ENCODE measurements at places on chromosomes 7 and 10. TPM values are rescaled to one million over a fixed set of nuclear protein-coding genes. Genes with fewer than 3 reads are reported as not detected.

DNA sequence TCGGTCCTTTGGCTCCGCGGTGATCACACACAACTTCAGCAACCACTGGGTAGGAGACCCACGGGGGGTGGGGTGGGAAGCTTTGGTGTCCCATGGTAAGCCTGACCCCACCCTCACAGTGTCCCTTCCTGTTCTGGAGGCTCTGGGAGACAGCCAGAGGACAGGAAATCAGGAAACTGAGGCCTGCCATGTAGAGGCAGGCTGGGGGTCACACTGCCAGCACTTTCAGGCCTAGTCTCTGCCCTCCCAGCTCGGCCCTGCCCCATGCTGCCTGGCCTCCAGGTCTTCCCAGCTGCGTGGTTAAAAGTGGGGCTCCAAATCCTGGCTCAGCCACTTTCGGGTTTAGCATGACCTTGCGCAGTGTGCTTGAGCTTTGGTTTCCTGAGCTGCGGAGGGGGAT lies 10.9 kb downstream of the AQP1 start:
- DNase-seq = no peak

DNA sequence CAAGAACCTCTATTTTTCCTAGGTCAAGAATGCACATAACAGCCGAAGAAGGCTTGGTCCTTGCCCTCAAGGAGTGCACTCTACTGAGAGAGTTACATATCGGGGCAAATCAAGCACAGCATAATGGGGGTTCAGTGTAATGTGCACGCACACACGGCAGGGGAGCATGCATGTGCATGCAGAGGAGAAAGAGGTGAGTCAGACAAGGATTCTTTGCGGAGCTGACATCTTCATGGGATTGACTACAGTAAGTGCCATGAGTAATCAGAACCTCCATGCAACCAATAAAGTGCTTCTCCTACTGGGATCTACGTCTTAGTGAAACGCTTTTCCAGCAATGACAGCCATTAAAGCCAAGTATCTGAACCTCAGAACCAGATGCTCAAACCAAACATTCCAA lies 123.6 kb downstream of the RNF216 start:
- DNase-seq = no peak

Gene PDSS1
- 4.2 TPM for total RNA-seq

Gene NKX1-2
- total RNA-seq = not detected

DNA sequence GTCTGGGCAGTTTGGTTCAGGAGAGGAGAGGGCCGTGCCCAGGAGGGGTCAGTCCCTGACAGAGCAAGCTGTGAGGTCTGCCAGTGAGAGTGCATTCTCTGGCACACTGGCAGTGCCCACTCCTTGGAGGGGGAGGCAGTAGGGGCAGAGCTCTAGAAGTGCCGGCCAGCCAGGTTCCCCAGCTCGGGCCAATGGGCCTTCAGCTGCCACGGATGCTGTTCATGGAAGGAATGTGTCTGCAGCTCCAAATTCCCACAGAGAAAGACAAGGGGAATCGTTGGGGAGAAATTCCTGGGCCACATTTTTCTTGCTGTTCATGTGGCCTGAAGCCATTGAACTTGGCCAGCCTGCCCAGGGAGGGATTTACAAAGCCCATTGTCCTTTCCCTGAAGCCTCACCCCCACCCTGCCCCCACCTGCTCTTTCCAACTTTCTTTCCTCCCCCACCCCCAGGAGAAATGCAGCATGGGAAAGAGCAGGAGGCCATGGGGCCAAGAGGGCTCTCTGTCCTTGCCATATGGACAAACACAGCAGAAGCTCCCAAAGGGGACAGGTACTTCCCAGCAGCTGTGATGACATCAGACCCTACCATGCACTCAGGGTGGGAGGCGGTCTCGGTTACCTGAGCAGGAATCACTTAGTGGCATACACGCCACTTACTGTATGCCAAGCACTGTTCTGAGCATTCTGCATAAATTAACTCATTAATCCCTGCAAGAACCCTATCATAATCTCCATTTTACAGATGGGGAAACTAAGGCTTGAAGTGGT lies 70.7 kb downstream of the ARHGAP22 start:
- no peak for DNase-seq
